Urinary bladder (tissue), 4 donors: ENCODE measurements at places on chromosomes 7 and 10.

GRCh38 chr10:92720831-92721165, 31.0 kb downstream of the HHEX start:
- no peak for DNase-seq

DNA sequence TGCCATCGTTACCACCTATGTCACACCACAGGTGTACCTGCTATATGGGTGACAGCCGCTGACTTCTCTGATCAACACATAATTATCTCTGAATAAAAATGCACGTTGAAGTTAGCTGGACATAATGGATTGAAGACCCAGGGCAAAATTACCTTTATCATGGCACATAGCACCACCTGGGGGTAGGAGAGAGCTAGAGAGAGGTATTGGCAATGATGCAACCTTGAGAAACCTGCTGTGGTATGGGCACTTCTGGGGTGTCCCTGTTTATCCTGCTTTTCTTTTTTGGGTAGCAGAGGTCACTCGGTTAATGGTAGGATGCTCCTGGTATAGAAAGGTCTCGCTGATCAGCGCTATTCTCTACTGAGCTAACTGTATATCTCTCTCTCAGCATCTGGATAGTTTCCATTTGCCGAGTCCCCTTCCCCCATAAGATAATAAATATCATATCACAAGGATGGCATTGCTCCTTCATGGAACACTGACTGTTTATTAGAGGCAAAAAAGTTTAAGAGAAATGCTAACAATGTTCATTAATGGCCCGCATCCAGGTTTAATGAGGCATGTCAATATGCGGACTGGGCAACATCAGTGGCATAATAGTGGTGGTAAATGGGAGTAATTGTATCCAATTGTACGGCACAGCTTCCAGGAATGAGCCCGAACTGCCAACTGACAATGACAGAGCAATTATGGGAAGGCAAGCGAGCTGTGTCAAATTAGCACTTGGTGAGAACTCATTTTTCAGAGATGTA, 323.1 kb downstream of the TFEC start:
- no peak for DNase-seq

GRCh38 chr10:78934532-78934898, 134.3 kb upstream of the ZMIZ1 start:
- no peak for DNase-seq

DNA sequence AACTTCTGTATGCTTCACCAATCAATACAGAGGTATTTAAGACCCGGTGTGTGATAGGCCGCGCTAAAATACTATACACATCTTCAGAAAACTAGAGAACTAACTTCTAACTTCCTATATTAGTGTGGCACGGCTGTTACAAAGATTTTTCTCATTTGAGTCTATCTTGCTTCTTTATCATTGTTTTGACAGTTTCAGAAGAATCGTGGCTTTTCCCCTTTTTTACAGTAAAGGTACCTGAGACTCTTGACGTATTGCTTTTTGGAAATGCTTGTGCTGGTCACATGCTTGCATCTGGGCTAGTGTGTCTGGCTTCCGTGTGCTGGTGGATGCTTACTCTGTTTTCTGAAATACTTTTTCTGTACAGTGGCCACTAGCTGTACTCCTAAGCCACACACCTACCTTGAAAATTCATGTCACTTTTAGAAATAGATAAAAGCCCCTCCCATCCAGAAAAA, 12.7 kb downstream of the IKZF1 start:
- DNase-seq = no peak

GRCh38 chr10:126170371-126170770, 217.9 kb downstream of the ADAM12 start:
- no peak for DNase-seq

DNA sequence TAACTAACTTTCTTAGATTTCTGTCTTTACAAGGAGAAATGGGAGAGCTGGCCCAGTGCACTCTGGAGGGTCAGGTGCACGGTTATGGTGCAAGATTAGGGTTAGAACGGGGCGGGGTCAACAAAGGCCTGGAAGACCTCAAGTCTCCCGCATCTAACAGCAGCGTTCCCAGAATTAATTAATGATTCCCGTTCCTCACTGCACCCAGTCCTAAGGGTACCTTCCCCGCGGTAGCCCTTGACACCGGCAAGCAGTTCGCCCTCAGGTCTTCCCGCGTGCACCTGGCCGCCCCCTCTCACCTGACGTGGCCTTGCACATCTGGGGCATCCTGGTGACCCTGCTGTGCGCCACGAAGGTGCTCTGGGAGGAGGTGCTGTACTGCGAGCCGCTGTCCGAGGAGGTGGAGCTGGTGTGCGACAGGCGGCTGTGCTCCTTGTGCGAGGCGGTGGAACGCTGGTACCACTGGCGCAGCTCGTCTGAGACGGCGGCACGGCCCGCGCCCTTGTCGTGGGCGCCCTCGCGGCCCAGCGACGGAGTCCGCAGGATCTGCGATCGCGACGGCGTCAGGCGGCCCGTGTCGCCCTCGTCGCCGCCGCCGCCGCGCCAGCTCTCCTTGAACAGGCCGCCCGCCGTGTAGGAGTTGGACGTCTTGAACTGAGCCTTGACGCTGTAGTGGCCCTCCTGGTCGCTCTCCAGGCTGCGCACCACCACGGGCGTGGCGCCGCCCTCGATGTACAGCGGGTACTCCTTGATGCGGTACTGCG, 69.8 kb downstream of the PRPF18 start:
- DNase-seq = no peak

DNA sequence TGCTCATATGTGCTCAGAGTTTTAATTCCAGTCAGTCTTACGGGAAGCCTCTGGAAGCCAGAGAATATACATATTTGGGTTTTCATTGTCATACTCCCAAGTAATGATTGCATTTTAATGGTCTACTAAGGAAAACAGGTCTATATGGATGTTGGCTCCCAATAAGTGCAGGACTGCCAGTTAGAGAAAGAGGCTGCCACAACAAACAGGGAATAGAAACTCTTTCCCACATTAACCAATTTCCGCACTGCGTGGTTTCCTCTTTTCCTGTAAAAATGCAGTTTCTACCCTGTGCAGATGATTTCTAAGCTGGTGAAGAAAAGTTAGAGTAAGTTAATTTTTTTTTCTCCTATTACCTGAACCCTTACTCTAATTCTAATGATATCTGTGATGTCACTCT, 78.2 kb downstream of the CCSER2 start:
- DNase-seq = no peak

DNA sequence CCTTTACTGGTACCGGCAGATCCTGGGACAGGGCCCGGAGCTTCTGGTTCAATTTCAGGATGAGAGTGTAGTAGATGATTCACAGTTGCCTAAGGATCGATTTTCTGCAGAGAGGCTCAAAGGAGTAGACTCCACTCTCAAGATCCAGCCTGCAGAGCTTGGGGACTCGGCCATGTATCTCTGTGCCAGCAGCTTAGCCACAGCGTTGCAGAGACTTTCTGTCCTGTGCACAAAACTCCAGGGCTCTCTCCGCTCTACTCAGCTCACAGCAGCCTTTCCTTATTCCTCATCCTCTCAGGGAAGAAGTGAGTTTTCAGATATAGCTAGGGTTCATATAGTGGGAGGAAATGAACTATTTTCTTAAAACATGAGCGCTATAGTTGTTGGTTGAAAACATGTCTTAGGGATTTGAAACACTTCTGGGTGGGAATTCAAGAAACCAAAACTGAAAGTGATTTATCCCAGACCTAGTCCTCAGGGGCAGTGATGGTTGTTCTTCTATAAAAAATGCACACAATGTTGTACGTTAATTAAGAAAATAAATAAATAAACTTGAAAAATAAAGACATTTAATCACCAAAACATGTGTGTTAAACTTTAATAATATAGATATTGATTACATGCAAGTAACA, 150.2 kb upstream of the PRSS58 start:
- no peak for DNase-seq

DNA sequence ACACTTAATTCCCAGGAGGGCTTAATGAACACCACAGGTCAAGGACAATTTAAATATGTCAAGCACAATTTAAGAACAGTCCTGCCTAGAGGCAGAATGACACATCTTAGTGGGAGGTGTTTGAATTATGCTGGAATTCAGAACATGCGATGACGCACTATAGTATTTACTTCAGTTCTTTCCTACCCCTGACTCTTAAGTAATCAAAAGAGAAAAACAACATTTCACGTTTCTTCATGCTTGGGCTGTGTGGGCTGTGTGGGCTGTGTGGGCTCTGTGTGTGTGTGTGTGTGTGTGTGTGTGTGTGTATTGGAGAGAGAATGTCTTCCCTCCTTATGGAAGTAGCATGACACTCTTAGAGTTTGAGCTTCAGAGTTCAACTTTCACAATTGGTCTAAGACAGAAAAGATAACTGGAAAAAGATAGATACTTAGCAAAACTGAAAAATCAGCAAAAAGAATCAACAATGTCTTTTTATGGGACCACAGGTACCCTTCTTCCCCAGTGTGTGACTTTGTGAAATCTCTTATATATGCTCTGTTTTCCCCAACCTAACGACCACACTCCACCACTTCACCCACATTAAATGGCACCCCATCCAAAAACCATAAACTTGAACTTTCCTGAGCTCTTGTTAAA, 33.7 kb upstream of the CABCOCO1 start:
- no peak for DNase-seq

DNA sequence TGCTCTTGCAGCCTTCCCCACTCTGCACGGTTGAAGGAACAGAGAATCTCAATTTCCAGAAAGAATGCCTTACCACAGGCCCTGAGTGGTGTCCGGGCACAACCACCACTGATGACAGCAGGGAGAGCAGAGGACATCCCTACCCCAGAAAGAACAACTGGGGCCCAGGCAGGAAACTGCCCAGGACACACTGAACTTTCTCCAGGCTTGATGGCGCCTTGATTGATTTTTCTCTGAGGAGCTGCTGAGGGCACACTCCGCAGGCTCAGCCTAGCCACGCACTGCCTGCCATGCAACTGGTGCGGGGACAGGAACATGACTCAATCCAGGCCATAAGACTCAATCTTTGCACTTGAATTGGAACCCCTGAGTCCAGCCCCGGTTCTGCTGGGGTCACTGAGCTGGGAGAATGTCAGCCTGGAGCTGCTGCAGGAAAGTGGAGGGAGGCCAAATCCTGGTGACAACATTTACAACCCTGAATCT, 5.9 kb downstream of the AKR1B1 start:
- DNase-seq = no peak

DNA sequence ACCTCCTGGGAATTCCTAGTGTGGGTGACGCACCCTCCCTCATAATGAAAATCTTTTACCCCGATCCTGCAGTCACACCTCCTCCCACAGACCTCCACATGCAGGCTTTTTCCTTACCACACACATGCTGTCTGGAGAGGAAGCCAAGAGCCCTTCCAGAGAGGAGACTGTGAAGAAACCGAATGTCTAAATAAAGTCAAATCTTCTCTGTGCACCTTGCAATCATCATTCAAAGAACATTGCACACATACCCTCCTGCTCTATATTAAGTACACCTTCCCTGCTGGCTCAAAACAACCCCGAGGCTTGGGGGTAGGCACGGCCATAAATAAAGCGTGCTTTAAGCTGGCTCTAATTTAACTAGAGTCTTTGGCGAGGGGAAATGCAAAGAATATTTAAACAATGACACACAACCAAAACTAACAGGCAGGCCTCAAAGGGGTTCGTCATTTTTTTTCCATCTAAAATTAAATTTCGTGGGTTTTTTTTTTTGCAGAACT, 34.9 kb downstream of the CALML3 start:
- no peak for DNase-seq

DNA sequence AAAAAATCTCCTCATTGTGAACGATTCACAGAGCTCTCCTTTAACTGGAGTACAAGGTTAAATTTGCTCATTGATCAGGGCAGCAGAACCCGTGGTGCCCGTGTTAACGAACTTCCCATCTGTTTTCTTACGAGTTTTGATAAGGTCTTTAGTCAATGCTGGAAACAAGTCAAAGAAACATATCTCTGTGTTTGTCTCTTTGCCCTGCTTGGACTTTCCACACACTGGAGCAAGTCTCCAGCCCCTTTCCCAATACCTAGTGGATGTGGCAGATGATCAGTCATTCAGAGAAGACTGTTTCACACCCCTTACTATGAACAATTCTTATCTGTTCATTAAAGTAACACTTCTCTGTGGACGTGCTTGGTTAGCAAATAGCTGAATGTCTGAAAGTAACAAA, 121.3 kb downstream of the ARID5B start:
- no peak for DNase-seq

GRCh38 chr7:159027789-159028507, 116.7 kb downstream of the VIPR2 start:
- no peak for DNase-seq

- no peak for DNase-seq
Measured at GRCh38 chr10:49135575-49136313, 1.9 kb upstream of the FAM170B start.

DNA sequence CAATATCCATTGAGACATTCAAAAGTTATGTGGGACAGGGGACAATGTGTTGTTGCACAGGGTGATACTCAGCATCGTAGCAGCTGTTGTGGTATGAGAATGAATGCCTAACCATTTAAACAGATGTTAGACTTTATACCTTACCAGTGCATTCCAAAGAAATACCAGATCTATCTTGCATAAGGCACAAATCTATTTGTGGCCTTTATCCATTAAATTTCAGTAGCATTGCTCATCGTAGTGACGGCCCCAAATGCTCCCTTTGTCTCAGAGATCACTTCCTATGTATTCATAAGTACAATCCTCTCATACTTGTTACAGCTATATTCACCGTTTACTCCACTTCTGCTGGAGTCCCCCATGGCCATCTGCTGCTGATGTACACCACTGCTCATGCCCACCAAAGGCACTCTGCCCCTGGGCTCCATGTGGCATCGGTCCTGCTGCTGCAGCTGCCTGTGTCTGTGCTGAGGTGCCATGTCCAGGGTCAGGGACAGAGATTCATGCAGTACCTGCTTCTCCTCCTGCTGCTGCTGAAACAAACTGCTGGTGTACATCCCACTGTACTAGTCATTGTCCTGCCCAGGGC, 96.3 kb downstream of the CPED1 start:
- no peak for DNase-seq

DNA sequence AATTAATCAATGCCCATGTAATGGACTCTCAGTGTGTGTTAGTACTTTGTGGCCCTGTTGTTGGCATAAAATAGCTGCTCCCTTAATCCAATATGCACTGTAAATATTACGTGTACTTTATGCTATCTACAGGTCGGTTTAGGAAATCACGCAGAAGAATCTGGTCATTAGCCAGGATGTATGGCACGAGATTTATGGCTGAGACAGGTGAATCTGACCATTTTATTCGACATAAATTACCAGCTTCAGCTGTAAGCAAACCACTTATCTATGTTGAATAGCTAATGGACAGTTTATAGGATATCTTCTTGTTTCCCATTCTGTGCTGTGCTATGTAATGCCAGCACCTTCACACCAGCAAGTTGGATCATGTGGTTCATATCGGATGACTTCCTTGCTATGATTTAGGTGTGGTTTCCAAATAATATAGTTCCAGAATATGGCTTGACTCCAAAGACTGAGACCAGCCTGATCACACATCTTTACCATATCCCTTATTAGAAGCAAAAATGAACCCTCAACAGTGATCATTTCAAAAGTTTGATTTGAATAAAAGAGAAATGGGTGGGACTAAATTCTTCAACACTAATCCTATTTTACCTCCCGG, 301.4 kb downstream of the AHR start:
- DNase-seq = no peak
